Right ventricle myocardium superior (tissue), 1 donor: ENCODE measurements at places on chromosomes 6 and 20. TPM values are rescaled to one million over a fixed set of nuclear protein-coding genes. Genes with fewer than 3 reads are reported as not detected.

Gene DNMT3B
- 0.22 TPM for total RNA-seq

- DNase-seq: no peak
Measured at GRCh38 chr6:39282774-39283173, 31.4 kb downstream of the KCNK17 start.

DNA sequence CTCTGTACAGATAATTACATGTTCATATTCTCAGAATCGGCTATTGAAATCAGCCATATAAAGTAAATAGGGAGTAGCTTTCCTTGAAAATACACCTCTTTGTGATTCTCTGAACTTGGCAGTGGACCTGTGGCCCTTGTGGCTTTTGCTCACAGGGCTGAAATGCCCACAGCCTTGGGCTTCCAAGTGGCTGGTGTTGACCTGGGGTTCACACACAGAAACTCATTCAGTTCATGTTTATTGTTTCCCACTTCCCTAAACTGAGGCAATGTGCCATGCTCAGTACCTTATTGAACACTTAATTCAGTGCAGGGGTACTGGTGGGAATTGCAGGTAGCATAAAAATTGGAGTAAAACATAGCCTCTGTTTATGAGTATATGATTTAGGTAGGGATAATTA, 19.1 kb upstream of the TULP4 start:
- DNase-seq: no peak

GRCh38 chr6:72595812-72596211, 26.1 kb upstream of the KCNQ5 start:
- no peak for DNase-seq

- no peak for DNase-seq
Measured at GRCh38 chr20:63127700-63128364, 88.1 kb downstream of the YTHDF1 start.

Gene FOXA2
- not detected for total RNA-seq

Gene IPCEF1
- 1.3 TPM for total RNA-seq
